ENCODE measurements at places on chromosomes 1 and 21.

- no peak for DNase-seq
Measured at GRCh38 chr1:208208132-208208487, 36.1 kb downstream of the PLXNA2 start.

DNA sequence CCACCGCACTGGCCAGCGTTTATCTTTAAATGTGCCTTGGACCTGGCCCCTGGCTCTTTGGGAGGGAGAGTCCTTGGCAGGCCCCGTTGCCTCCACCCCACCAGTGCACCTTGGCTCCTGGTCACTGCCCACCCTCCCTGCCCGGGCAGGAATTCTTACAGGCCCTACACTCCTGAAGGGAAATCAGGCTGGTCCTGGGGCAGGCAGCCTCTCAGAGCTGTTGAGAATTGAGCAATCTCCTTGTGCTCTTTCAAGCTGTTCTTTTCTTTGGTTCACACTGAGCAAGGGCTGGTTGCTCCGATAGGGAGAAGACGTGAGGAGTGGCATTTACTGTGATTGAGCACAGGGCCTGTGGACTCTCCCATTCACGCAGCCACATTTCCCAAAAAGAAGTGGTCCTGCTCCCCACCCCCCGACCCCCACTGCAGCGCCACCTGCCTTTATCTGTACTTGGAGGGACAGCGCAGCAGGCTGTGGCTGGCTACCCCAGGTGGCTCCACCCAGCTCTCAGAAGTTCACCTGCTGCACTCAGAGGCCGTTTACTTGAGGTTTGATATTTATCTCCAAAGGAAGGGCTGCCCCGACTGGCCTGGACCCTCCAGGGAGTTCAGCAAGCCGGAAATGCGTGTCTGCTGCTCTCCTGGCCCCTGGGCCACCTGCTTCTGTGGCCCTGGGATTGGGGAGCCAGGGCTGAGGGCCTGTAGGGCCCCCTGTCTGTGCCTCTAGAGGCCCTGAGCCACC, 47.8 kb downstream of the SKI start:
- DNase-seq: no peak

- DNase-seq: no peak
Measured at GRCh38 chr1:201459775-201460174, 9.2 kb downstream of the PHLDA3 start.

DNA sequence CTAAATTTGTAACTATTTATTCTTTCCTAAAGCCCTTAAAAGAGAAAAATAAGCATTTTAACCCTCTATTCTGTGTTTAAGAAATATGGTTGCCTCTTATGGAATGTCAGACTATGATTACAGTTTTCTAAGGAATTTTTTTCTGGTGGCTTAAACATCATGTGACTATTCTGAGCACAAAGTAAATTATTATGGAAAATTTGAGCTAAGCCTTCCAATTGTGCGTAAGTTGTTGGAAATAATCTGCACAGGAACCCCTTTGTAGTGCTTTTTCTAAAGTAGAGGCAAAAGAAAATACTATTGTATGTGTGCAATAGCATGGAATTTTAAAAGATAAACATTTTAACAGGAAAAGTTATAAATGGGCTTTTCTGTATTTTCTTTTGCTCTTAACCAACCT, 254.8 kb downstream of the PBX1 start:
- no peak for DNase-seq

- no peak for DNase-seq
Measured at GRCh38 chr1:21961337-21961736, 15.5 kb upstream of the CELA3B start.

DNA sequence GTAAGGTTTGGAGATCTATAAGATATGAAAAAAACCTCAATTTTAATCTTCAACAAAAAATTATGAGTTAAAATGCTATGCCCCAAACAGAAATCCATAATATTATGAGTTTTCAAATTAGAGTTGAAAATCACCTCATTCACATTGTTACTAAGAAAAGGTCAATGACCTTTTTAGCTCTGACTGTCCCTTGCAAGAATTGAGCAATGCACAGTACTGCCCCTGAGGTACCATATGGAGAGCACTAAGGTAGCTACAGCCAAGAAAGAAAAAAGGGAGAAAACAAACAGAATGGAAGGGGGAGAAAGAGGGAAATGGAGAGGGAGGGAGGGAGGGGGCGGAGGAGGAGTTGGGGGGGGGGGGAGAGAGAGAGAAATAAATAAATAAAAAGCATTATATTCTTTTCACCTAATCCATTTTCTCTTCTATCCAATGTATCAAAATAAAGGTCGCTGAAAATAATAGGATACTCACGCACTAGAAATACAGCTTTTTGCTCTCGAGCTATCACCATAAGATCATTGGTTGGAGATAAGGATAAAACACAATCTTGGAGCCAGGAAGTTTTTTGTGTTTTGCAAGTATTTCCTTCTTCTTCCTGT, 58.8 kb downstream of the RAB3GAP2 start:
- DNase-seq: no peak

DNA sequence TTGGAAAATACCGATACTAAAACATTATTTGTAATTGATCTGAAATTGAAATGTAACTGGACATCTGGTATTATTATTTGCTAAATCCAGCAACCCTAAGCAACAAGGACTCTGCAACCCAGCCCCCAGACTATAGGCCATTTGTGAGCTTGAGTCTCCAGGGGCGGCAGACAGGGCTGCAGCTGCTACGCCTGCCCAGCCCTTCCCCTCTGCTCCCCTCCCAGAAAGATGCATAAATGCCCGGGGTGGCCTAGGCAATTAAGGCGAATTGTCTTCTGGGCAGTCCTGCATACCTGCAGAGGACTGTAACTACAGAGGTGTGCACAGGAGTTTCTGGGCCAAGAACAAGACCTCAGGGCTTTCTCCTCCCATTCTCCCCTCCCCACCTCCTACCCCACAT, 41.2 kb upstream of the LBR start:
- peak; percentile 55 for DNase-seq

GRCh38 chr1:69920426-69920825, 285.0 kb downstream of the LRRC40 start:
- no peak for DNase-seq

- no peak for DNase-seq
Measured at GRCh38 chr1:155847823-155848529, 9.0 kb downstream of the GON4L start.

- no peak for DNase-seq
Measured at GRCh38 chr1:3776231-3776961, 3.8 kb downstream of the SMIM1 start.

GRCh38 chr1:207938016-207938415, 27.1 kb upstream of the CD34 start:
- DNase-seq: no peak

DNA sequence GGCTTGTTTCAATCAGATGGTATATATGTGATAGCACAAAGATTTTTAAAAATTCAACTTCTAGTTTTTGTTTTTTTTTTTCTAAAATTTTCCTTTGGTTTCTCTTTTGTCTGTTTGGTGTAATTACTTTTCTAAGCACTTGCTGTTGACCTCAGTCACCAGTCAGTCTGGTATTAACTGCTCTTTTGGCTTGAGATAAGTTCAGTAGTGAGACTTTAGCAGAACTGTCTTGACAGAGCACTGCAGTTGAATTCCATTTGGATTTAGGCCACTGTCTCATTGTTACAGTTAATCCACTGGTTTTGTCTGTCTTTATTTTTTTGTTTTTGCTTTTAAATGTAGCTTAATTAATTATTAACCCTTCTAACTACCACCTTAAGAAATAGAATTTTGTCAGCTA, 36.2 kb downstream of the OSBPL9 start:
- DNase-seq: no peak

DNA sequence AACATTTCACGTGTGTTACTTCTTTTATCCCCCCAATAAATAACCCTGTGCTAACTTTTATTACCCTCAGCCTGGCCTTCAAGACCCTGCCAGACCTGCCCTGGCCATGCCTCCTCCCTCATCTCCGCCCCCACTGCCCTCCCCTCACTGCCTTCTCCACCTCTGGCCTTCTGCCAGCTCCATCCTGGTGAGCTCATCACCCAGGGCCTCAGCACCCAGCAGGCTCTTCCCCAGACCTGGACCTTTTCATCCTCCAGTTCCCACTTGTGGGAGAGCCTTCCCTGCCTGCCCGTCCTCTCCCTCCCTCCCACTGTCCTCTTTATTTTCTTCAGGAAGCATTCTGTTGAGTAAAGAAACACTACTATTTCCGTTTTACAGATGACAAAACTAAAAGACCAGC, 72.0 kb downstream of the SLC66A1 start:
- no peak for DNase-seq

GRCh38 chr1:61190618-61191432, 108.5 kb downstream of the NFIA start:
- no peak for DNase-seq

DNA sequence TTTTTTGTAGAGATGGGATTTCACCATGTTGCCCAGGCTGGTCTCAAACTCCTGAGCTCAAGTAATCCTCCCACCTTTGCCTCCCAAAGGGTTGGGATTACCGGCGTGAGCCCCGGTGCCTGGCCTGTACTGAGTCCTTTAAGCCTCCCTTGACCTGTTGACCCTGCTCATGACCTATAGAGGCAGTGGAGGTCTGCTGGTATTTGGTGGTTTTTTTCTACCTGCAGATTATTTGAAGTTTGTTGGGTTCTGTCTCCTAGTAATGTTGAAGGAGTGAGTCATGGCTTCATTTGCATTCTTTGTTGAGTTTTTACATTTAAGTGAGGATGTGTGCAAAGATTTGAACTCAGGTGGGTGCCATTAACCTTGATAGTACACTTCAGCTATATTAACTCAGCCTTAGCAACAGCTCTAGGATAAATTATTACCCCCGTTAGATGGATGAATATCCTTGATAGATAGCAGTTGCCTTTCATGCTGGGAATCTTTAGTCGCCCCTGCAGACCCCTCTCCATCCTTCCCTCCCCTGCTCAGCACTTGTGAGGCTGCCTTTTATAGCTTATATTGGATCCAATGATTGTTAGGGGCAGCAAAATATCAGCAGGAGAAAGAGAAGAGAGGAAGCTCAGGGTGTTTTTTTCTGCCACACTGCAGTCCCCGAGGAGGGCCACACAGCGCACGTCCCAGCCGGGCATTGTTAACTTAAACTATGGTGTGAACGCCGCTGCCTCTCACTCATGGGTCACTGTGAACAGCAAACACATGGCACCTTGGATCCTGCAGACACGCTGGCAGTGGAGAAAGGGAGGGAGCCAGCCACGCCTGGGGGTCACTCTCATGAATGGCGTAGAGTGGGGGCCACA, 14.9 kb upstream of the NPPB start:
- no peak for DNase-seq

DNA sequence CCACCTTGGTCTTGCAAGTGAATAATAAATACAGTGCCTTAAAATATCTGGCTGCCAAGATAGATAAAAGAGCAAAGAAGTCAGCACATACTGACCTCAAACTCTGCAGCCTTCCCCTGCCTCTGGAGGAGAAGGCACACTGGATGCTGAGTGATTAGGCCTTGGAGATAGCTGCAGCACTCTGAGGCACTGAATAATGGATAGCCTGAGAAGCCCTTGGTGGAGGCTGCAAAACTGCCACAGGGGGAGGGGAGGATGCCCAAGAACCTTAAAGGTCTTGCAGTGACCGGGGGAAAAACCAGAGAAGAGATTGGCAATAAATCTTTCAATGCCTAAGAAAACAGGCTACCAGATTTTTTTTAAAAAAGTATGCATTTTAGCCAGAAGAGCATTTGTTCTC, 167.4 kb upstream of the PRMT6 start:
- no peak for DNase-seq

Measured in activated effector memory CD4-positive, alpha-beta T cell treated with anti-CD3 and anti-CD28 coated beads, Interleukin-2, amount 50 U/mL, for 16 hours (primary cell).